Endothelial cell (in vitro differentiated cells): ENCODE measurements at places on chromosomes 3 and 15.
A peak's percentile ranks its signal among the peaks of the same experiment; 100 is the strongest.

DNA sequence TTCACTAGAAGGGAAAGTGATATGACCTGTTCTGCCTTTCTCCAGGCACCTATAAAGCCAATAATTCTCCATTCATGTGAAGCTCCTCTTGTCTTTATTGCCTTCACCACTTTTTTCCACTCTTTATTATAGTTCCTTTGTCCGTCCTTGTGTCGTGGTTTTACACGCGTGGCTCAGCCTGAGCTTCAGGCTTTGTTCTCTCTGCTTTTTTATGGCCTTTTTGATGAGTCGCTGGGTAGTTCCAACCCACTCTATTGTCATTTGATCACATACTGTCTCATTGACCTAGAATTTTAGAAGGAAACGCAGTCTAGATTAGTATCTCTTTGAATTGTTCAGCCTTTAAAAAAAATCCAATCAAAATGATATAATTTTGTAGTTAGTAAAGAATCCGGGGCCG, 403.2 kb downstream of the PTPRG start:
- H3K27ac ChIP-seq, result no peak overlapping the region
- no peaks in the 10 kb centered on the region for H3K36me3 ChIP-seq
- H3K4me1 ChIP-seq, result peaks cover 8% of the 10 kb centered on the region
- DNase-seq, result no peak

- DNase-seq, result no peak
- H3K4me1 ChIP-seq, result peaks cover 56% of the 10 kb centered on the region
- H3K4me3 ChIP-seq, result peak overlapping the region; percentile 32
- peaks cover 2% of the 10 kb centered on the region for H3K27me3 ChIP-seq
- H3K27ac ChIP-seq, result peak overlapping the region; percentile 72
Observed at GRCh38 chr15:57406062-57406772, 29.9 kb downstream of the CGNL1 start.

DNA sequence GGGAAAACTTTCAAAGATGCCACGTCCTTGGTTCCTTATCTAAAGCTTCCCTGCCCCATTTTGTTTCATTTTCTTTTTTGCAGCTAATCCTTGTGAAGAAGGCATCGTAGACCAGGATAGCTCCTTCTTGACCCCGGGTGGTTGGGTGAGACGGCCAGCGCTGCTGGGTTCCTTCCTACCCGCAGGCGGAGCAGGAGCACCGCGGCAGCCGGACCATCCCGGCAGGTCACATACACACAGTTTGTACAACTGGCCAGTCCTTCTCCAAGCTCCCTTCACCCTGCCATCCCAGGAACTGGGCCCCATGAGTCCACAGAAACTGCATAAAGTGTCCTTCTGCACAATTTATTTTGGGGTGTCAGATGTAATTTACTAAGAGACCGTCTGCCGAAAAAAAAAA, 83.9 kb downstream of the MEGF11 start:
- H3K4me1 ChIP-seq, result peaks cover 8% of the 10 kb centered on the region
- no peak overlapping the region for H3K27ac ChIP-seq
- H3K36me3 ChIP-seq, result no peaks in the 10 kb centered on the region
- no peak for DNase-seq
- peaks cover 5% of the 10 kb centered on the region for H3K27me3 ChIP-seq

DNA sequence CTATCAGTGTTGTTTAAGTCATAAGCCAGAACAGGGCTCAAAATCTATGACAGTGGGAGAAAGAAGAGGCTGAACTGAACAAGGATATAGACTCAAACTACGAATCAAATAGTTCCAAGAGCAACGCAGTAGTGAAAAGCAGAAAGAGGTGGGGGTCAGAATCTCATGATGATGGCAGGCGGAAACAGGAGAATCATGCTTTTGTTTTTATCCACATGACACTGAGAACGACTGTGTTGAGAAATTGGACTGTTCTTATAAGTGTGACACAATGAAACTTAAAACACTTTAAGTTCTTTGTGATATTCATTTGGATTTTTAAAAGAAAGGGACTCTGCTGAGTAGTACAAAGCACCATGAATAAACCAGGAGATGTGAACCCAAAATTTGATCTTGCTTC, 309.4 kb downstream of the ULK4 start:
- peaks cover 6% of the 10 kb centered on the region for H3K27me3 ChIP-seq
- no peak overlapping the region for H3K27ac ChIP-seq

DNA sequence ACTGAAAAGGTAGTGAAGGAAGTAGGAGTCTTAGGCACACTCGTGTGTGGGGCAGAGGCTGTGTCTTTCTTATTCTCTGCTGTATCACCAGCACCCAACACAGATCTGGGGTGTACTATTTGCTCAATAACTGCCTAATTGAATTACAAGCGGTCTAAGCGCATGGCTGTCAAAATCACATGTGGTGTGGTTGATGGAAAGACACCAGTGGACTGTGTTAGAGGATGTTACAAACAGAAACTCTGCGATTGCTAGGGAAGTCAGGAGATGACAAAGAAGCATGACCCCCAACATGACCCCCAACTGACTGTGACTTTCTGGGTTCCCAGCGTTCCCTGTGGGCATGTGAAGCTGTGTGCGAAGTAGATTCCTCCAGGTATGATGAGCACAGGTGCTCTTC, 32.0 kb downstream of the ATG7 start:
- no peak overlapping the region for H3K27ac ChIP-seq
- peaks cover 7% of the 10 kb centered on the region for H3K4me1 ChIP-seq
- no peak overlapping the region for H3K4me3 ChIP-seq
- peaks cover 34% of the 10 kb centered on the region for H3K36me3 ChIP-seq

GRCh38 chr3:5298453-5298852, 110.9 kb downstream of the EDEM1 start:
- H3K4me3 ChIP-seq, result no peak overlapping the region
- H3K36me3 ChIP-seq, result no peaks in the 10 kb centered on the region
- no peaks in the 10 kb centered on the region for H3K4me1 ChIP-seq
- peaks cover 4% of the 10 kb centered on the region for H3K27me3 ChIP-seq
- DNase-seq, result no peak
- no peak overlapping the region for H3K27ac ChIP-seq

GRCh38 chr3:194562986-194563385, 70.2 kb downstream of the TMEM44 start:
- H3K4me1 ChIP-seq, result no peaks in the 10 kb centered on the region
- no peaks in the 10 kb centered on the region for H3K36me3 ChIP-seq
- H3K4me3 ChIP-seq, result no peak overlapping the region
- H3K27ac ChIP-seq, result no peak overlapping the region

GRCh38 chr3:85074003-85074402, 115.2 kb downstream of the CADM2 start:
- no peaks in the 10 kb centered on the region for H3K36me3 ChIP-seq
- H3K27ac ChIP-seq, result no peak overlapping the region
- H3K4me3 ChIP-seq, result no peak overlapping the region
- DNase-seq, result no peak
- peaks cover 3% of the 10 kb centered on the region for H3K4me1 ChIP-seq

GRCh38 chr3:127903611-127904375, 11.2 kb upstream of the KBTBD12 start:
- no peak overlapping the region for H3K27ac ChIP-seq
- H3K27me3 ChIP-seq, result peaks cover 1% of the 10 kb centered on the region
- H3K4me3 ChIP-seq, result no peak overlapping the region
- no peaks in the 10 kb centered on the region for H3K4me1 ChIP-seq

- no peak for DNase-seq
- peaks cover 6% of the 10 kb centered on the region for H3K4me1 ChIP-seq
- no peak overlapping the region for H3K27ac ChIP-seq
- no peaks in the 10 kb centered on the region for H3K36me3 ChIP-seq
Observed at GRCh38 chr3:189288348-189289235, 116.8 kb downstream of the TPRG1 start.

GRCh38 chr3:134307425-134307824, 56.8 kb upstream of the RYK start:
- DNase-seq, result no peak
- no peaks in the 10 kb centered on the region for H3K36me3 ChIP-seq
- H3K27me3 ChIP-seq, result peaks cover 2% of the 10 kb centered on the region

GRCh38 chr3:49173116-49173791, 1.9 kb downstream of the KLHDC8B start:
- peaks cover 1% of the 10 kb centered on the region for H3K27me3 ChIP-seq
- no peak overlapping the region for H3K27ac ChIP-seq
- DNase-seq, result no peak
- H3K4me3 ChIP-seq, result no peak overlapping the region
- peaks cover 7% of the 10 kb centered on the region for H3K4me1 ChIP-seq

- no peaks in the 10 kb centered on the region for H3K27me3 ChIP-seq
- no peaks in the 10 kb centered on the region for H3K36me3 ChIP-seq
- no peak overlapping the region for H3K27ac ChIP-seq
- H3K4me1 ChIP-seq, result peaks cover 3% of the 10 kb centered on the region
- DNase-seq, result no peak
Observed at GRCh38 chr3:72123908-72124441, 339.0 kb upstream of the PROK2 start.

DNA sequence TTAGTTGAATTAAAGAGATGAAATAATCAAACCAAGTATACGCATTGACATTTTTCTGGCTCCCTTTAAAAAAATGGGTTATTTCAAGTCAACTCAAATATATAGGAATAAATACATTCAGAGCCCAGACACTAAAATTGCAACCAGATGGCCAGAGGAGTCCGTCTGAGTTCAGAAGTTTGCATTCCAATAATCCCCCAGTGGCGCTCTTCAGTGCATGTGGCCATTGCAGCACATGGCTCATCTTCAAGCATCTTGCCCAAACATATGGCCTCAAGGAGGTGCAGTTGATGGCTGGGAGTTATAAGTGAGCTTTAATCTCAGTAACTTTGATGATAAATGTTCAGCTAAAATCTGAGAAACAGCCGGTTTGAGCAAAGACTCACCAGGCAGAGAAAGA, 295.8 kb upstream of the LRRN1 start:
- no peaks in the 10 kb centered on the region for H3K4me1 ChIP-seq
- H3K4me3 ChIP-seq, result no peak overlapping the region
- H3K27me3 ChIP-seq, result no peaks in the 10 kb centered on the region

GRCh38 chr15:80507131-80507530, 102.9 kb downstream of the ARNT2 start:
- no peak for DNase-seq
- no peak overlapping the region for H3K4me3 ChIP-seq
- H3K36me3 ChIP-seq, result no peaks in the 10 kb centered on the region
- H3K4me1 ChIP-seq, result no peaks in the 10 kb centered on the region

DNA sequence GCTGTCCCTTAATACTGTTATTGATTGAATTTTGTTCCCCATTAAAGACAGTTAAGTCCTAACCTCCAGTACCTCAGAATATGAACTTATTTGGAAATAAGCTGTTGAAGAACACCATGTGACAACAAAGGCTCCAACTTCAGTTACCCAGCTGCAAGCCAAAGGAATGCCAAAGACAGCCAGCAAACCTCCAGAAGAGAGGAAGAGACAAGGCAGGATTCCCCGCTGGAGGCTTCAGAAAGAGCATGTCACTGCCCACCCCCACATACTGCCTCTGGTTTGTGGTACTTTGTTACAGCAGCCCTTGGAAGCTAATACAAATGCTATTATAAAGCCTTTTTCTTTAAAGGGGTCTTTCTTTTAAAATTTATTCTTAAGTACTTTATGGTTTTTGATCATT, 18.4 kb upstream of the NEK10 start:
- no peaks in the 10 kb centered on the region for H3K36me3 ChIP-seq
- H3K27ac ChIP-seq, result no peak overlapping the region
- H3K4me1 ChIP-seq, result no peaks in the 10 kb centered on the region

- H3K4me1 ChIP-seq, result no peaks in the 10 kb centered on the region
- DNase-seq, result no peak
- no peak overlapping the region for H3K27ac ChIP-seq
- H3K4me3 ChIP-seq, result no peak overlapping the region
Observed at GRCh38 chr3:161395115-161396012, 24.0 kb upstream of the SPTSSB start.

DNA sequence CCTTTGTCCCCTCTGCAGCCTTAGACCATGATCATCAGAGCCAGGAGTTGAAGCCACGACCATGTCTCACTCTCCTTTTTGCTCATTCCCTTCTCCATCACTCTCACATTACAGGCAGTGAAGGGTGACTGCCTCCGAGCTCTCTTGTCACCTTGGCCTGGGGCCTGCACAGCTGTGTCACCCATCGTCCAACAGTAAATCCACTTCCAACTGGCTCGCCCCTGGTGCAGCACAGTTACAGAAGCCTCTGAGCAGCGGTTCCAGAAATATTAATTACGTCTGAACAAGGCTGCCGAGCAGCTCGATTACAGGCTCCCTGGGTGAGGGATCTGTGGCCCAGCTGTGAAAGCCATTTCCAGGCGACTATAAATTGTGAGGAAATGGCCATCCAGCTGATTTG, 528.2 kb downstream of the NR2F2 start:
- no peaks in the 10 kb centered on the region for H3K27me3 ChIP-seq
- H3K4me1 ChIP-seq, result no peaks in the 10 kb centered on the region
- H3K4me3 ChIP-seq, result no peak overlapping the region

DNA sequence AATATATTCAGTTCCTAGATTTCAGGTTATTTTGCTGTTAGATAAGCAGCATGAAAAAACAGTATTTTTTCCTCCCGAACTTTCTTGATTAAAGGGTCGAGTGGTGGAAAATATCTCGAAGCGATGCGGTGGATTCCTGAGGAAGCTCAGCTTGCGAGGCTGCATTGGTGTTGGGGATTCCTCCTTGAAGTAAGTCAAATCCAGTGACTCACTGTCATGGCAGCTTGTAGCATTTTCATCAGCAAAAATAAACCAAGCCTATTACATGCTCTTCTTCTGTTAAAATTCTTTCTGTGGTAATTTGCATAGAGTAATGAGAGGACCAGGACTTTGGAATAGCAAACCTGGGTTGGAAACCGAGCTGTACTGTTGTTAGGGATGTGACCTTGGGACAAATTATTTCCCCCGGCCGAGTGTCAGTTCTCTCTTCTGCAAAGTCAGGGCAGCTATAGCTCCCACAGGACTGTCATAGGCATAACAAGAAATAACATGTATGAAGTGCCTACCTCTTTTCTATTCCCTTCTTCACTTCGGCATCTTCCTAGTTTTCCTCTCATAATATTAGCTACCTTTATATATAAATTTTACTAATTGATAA, 75.6 kb downstream of the UBP1 start:
- H3K4me3 ChIP-seq, result no peak overlapping the region
- H3K27ac ChIP-seq, result no peak overlapping the region
- no peaks in the 10 kb centered on the region for H3K36me3 ChIP-seq
- peaks cover 2% of the 10 kb centered on the region for H3K27me3 ChIP-seq
- no peak for DNase-seq

- H3K4me3 ChIP-seq, result no peak overlapping the region
- DNase-seq, result no peak
- no peak overlapping the region for H3K27ac ChIP-seq
- H3K4me1 ChIP-seq, result peaks cover 9% of the 10 kb centered on the region
- peaks cover 13% of the 10 kb centered on the region for H3K27me3 ChIP-seq
Observed at GRCh38 chr15:69308949-69309348, 10.2 kb downstream of the PAQR5 start.
